ENCODE measurements at places on chromosomes 6 and 20. TPM values are rescaled to one million over a fixed set of nuclear protein-coding genes. Genes with fewer than 3 reads are reported as not detected.
A peak's percentile ranks its signal among the peaks of the same experiment; 100 is the strongest.

DNA sequence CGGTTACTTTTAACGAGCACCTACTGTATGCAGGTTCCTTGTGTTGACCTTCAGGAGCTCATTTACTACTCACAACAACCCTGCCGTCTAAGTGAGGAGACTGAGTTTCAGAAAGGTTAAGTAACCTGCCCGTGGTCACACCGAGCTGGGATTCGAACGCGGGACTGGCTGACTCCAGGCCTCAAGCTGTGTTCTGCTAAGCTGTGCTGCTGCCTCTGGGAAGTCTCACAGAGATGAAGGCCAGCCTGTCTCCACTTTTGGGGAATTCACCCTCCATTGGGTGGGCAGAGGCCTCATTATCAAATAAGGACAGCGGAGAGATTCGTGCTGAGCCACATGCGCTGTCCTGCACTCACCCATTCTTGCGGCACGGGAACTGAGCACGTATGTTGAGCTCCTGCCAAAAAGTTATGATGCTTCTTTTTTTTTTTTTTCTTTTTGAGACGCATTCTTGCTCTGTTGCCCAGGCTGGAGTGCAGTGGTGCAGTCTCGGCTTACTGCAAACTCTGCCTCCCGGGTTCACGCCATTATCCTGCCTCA is 25.9 kb upstream of the MYT1 start:
- H3K36me3 ChIP-seq = no peaks in the 10 kb centered on the region
- no peaks in the 10 kb centered on the region for H3K4me1 ChIP-seq
- no peaks in the 10 kb centered on the region for H3K27me3 ChIP-seq

- H3K4me1 ChIP-seq = no peaks in the 10 kb centered on the region
- DNase-seq = no peak
- no peaks in the 10 kb centered on the region for H3K27me3 ChIP-seq
- H3K27ac ChIP-seq = no peak overlapping the region
- no peaks in the 10 kb centered on the region for H3K36me3 ChIP-seq
Measured at GRCh38 chr6:168804331-168804730, 363.3 kb downstream of the SMOC2 start.

GRCh38 chr6:28258877-28259777 is at the start of gene NKAPL:
NKAPL (plus strand) TSS chr6:28259297; CDS start chr6:28259372, 75 bp downstream.
- DNase-seq = peak; percentile 93
- no peaks in the 10 kb centered on the region for H3K36me3 ChIP-seq
- H3K4me1 ChIP-seq = peaks cover 7% of the 10 kb centered on the region
- peak within 1 kb of the TSS; percentile 52 for H3K4me3 ChIP-seq
- no peaks in the 10 kb centered on the region for H3K27me3 ChIP-seq

GRCh38 chr6:142409794-142410193 is 108.0 kb downstream of the ADGRG6 start:
- H3K4me3 ChIP-seq = no peak overlapping the region
- DNase-seq = no peak
- no peaks in the 10 kb centered on the region for H3K27me3 ChIP-seq
- H3K36me3 ChIP-seq = no peaks in the 10 kb centered on the region

DNA sequence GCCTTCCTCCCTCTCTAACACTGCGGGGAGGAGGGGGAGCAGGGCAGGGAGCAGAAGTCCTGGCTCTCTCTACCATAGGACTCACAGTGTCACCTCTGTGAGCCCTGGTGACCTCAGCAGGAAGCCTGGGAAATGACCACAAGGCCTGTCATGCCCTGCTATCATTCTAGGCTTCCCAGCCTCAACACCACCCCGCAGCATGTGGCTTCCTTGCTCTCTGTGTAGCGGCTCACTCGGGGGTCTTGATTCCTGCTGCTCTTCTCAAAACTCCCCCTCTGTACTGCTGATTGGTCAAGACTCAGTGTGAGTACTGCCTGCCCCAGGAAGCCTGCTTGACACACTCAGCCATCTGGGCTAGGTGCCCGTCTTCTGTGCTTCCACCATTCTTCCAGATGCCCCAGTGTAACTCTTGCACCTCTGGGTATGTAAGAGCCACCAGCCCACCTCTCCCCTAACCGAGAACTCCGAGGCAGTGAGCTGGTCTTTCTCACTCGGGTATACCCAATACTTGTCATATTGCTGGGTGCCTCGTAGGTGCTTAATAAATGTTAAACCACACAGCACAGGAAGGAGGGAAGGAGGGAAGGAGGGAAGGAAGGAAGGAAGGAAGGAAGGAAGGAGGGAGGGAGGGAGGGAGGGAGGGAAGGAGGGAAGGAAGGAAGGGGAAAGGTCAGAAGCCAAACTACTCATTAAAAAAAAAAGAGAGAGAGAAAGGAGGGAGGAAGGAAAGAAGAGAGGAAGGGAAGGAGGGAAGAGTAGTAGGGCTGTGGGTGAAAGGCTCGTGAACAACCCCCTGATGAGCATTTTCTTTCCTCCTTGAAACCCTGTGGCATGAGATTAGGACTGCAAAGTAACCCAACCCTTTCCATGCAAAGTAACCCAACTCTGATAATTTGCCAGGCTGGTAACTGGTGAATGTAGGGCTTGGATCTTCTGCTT is 5.0 kb downstream of the MDFI start:
- H3K4me3 ChIP-seq = no peak overlapping the region
- H3K36me3 ChIP-seq = no peaks in the 10 kb centered on the region
- no peak for DNase-seq
- peaks cover 5% of the 10 kb centered on the region for H3K27me3 ChIP-seq

DNA sequence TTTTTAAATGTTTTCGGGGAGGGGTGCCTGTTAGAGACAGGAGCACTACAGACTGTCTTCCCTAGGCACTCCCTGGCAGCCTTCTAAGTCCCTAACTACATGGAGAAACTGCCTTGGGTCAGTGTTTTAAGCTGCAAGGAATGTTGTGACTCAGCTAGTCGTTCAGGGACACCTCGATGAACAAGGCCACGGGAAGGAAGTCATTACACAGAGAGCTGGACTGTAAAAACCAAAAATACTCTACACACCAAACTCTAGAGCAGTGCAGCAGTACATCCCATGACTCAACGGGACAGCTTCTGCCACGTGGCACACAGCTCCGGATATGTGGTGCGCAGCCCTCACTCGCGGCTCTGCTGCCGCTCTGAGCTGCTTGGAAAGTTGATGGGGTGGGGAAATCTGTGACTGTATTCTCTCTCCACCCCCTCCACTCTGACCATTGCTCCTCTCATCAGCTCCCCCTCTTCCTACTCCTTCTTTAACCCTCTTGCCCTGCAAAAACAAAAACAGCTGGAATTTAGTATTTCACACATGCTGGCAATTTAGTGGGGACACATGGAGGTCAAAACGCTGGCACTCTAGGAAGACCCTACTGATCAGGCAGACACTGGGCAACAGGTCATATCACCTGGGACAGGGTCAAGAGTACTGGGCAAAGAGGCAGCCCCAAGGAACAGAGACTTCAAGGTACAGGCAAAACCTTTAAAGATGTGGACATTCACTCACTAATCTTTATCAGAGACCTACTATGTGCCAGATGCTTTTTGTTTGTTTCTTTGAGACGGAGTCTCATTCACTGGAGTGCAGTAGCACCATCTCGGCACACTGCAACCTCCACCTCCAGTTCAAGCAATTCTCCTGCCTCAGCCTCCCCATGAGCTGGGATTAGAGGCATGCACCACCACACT is 10.9 kb upstream of the LPIN3 start:
- H3K27ac ChIP-seq = peak overlapping the region; percentile 83
- DNase-seq = peak; percentile 94
- peaks cover 20% of the 10 kb centered on the region for H3K4me1 ChIP-seq
- peak overlapping the region; percentile 8 for H3K4me3 ChIP-seq

Gene EIF6
- total RNA-seq = 64.0 TPM

DNA sequence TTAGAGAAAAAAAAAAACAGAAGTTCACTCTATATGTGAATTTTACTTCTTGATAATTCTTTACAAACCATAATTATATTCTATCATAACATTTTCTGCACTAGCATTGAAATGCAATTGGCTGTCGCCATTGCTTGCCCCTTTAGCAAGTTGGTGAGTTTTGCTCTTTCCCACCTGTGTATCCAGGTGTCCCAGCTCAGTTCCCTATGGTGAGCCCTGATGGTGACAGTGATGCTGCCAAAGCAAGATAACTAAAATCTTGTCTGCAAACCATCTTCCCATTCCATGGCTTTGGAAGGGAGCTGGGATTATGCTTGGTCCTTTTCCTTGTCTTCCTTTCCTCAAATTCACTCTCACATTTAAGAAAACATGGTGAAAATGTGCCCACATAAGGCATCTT is 429.6 kb downstream of the NKAIN2 start:
- H3K4me1 ChIP-seq = no peaks in the 10 kb centered on the region
- no peak overlapping the region for H3K27ac ChIP-seq
- DNase-seq = no peak
- no peaks in the 10 kb centered on the region for H3K27me3 ChIP-seq
- no peaks in the 10 kb centered on the region for H3K36me3 ChIP-seq

Gene RIPPLY2
- total RNA-seq = not detected

Gene PTPRT
- not detected for total RNA-seq

Gene MDFI
- total RNA-seq = 2.9 TPM

- DNase-seq = no peak
- H3K4me1 ChIP-seq = peaks cover 8% of the 10 kb centered on the region
- H3K27ac ChIP-seq = no peak overlapping the region
- H3K36me3 ChIP-seq = no peaks in the 10 kb centered on the region
- no peaks in the 10 kb centered on the region for H3K27me3 ChIP-seq
Measured at GRCh38 chr6:99066044-99066443, 118.3 kb upstream of the FBXL4 start.

Gene SCUBE3
- 12.7 TPM for total RNA-seq

- H3K36me3 ChIP-seq = no peaks in the 10 kb centered on the region
- peak; percentile 51 for DNase-seq
- H3K4me1 ChIP-seq = peaks cover 10% of the 10 kb centered on the region
- no peaks in the 10 kb centered on the region for H3K27me3 ChIP-seq
Measured at GRCh38 chr6:3370361-3371221, 86.3 kb downstream of the SLC22A23 start.

Gene DSP
- total RNA-seq = 5.0 TPM

- no peaks in the 10 kb centered on the region for H3K36me3 ChIP-seq
- H3K4me1 ChIP-seq = no peaks in the 10 kb centered on the region
- no peak for DNase-seq
Measured at GRCh38 chr6:34143884-34144580, 1.9 kb downstream of the GRM4 start.

GRCh38 chr6:41236276-41236675 is 8.1 kb downstream of the TREML4 start:
- H3K4me1 ChIP-seq = no peaks in the 10 kb centered on the region
- H3K27me3 ChIP-seq = peaks cover 25% of the 10 kb centered on the region
- H3K27ac ChIP-seq = no peak overlapping the region

- DNase-seq = no peak
- no peak overlapping the region for H3K4me3 ChIP-seq
- H3K27me3 ChIP-seq = no peaks in the 10 kb centered on the region
- H3K27ac ChIP-seq = no peak overlapping the region
Measured at GRCh38 chr6:135383301-135383700, 114.2 kb downstream of the AHI1 start.

Gene DYNLT1
- total RNA-seq = 68.7 TPM

DNA sequence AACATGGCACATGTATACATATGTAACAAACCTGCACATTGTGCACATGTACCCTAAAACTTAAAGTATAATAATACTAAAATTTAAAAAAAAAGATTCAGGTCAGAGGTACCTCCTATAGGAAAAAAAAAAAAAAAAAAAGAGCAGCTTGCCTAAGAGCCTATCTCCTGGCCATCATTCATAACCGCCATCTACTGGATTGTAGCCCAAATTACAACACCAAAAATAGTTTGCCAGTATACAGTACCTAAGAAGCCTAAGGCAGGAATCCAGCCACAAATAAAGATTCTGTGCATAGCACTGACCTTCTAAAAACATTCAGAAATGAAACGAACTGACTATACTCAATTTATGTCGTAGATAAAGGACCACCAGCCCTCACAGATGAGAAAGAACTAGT is 438.4 kb upstream of the ADGRB3 start:
- no peak overlapping the region for H3K4me3 ChIP-seq
- no peaks in the 10 kb centered on the region for H3K4me1 ChIP-seq
- no peaks in the 10 kb centered on the region for H3K36me3 ChIP-seq
- no peak for DNase-seq
- no peaks in the 10 kb centered on the region for H3K27me3 ChIP-seq

Gene TRMT11
- 23.8 TPM for total RNA-seq

DNA sequence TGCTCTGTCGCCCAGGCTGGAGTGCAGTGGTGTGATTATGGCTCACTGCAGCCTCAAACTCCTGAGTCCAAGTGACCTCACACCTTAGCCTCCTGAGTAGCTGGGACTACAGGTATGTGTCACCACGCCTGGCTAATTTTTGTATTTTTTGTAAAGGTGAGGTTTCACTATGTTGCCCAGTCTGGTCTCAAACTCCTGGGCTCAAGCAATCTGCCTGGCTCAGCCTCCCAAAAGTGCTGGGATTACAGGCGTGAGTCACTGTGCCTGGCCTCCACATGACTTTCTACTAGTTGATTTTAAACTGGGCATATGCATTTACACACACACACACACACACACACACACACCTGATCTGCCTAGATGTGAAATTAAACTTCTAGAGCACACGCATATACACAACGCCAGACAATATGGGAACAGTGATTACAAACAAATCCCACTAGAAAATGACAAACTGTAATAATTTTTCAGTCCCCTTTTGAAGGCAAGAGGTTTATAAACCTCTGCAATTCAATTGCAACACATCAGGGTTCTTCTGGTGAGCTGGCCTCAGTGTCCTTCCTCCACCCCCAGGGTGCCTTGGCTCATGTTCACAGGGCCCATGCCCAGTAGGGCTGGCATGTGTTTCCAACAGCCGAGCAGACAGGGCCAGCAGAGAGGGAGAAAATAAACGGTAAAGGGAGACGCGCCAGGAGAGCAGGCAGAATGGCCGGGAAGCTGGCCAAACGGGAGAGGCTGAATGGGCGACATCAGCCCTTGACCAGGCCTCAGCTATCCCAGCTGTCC is 31.2 kb downstream of the PARD6B start:
- H3K4me1 ChIP-seq = peaks cover 20% of the 10 kb centered on the region
- H3K36me3 ChIP-seq = no peaks in the 10 kb centered on the region
- H3K27me3 ChIP-seq = no peaks in the 10 kb centered on the region
- no peak overlapping the region for H3K4me3 ChIP-seq

- H3K36me3 ChIP-seq = no peaks in the 10 kb centered on the region
- H3K4me3 ChIP-seq = no peak overlapping the region
- DNase-seq = no peak
- H3K4me1 ChIP-seq = peaks cover 18% of the 10 kb centered on the region
- no peak overlapping the region for H3K27ac ChIP-seq
Measured at GRCh38 chr6:38027685-38028373, 208.3 kb downstream of the ZFAND3 start.

Gene HLA-DOA
- total RNA-seq = 2.4 TPM

DNA sequence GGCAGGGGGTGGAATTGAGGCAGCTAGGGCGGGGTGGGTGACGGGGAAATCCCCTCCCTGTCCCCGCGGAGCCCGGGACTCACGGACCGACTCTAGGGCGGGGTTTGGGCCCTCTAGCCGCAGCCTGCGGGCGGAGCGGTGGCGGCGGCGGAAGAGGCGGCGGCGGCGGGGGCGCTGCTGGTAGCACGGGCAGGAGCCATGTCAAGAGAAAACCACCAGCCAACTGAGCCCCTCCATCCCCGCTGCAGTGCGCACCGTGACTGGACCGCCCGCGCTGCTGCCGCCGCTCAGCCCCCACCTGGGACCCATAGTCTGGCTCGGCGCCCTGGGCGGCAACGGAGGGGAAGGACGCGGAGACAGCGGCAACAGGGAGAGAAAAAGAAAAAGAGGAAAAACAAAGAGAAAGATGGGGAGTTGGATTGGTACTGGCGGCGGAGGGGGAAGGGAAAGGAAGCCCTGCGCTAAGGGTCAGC is 1.2 kb upstream of the C6orf62 start:
- peaks cover under 1% of the 10 kb centered on the region for H3K36me3 ChIP-seq
- H3K4me1 ChIP-seq = peaks cover 51% of the 10 kb centered on the region
- H3K4me3 ChIP-seq = peak overlapping the region; percentile 94
- peak; percentile 84 for DNase-seq

- H3K27me3 ChIP-seq = no peaks in the 10 kb centered on the region
- H3K27ac ChIP-seq = peak overlapping the region; percentile 78
- peak; percentile 77 for DNase-seq
- peak overlapping the region; percentile 34 for H3K4me3 ChIP-seq
Measured at GRCh38 chr6:151071295-151071694, 168.5 kb upstream of the AKAP12 start.

Gene TREML1
- total RNA-seq = not detected
